Heart left ventricle (tissue), 16 donors: ENCODE measurements at places on chromosomes 1 and 21. TPM values are rescaled to one million over a fixed set of nuclear protein-coding genes. Genes with fewer than 3 reads are reported as not detected.

GRCh38 chr1:241821363-241821762 lies 26.6 kb upstream of the EXO1 start:
- no peak for DNase-seq

GRCh38 chr1:232709386-232709785 lies 79.5 kb upstream of the SIPA1L2 start:
- DNase-seq: no peak

GRCh38 chr1:118958140-118958539 lies 30.0 kb downstream of the TBX15 start:
- no peak for DNase-seq

GRCh38 chr1:186958520-186958919 lies 129.8 kb downstream of the PLA2G4A start:
- no peak for DNase-seq

MRPS21 gene
- polyA plus RNA-seq: 139 TPM

DNA sequence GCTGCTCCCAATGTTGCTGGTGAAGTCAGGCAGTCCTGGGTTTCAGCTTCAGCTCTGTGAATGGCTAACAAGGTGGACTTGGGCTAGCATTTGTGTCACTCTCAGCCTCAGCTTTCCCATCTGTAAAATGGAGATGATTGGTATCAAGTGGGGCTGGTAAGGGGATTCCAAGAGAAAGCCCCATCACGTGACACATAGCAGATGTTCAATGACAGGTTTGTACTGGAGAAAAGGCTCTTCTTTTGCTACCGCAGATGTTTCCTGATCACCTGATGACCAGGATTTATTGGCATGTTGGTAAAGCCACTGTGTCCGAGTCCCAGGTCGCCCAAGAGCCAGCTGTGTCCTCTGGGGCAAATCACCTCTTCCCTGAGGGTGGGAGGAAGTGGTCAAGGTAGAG lies 335.0 kb downstream of the MATN1 start:
- no peak for DNase-seq

DNA sequence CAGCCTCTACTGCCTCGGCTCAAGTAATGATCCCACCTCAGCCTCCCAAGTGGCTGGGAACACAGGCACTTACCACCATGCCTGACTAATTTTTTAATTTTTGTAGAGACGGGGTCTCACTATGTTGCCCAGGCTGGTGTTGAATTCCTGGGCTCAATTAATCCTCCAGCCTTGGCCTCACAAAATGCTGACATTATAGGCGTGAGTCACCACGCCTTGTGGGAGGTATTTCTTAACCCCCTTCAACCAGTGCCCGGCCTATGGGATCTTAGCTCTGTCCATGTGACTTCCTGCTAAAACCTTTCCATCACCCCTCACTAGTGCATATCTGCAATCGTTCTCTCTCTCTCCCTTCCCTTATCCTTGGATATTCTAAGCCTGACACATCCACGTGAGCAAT lies 86.4 kb downstream of the FOXD2 start:
- no peak for DNase-seq

SPRR4 gene
- not detected for polyA plus RNA-seq

NID1 gene
- polyA plus RNA-seq: 19.4 TPM

- DNase-seq: no peak
Observed at GRCh38 chr1:154499446-154499845, 2.6 kb upstream of the TDRD10 start.

DNA sequence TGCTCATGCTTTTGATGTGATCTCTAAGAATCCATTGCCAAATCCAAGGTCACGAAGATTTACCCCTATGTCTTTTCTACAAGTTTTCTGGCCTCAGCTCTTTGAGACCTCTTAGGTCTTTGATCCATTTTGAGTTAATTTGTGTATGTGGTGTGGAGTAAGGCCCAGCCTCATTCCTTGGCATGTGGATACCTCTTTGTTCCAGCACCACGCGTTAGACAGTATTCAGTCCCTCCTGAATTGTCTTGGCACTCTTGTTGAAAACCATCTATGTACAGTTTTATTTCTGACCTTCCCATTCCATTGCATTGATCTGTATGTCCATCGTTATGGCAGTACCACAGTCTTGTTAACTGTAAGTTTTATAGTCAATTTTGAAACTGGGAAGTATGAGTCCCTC lies 8.0 kb upstream of the FTCD start:
- DNase-seq: no peak

ACOT11 gene
- 60.8 TPM for polyA plus RNA-seq

- DNase-seq: no peak
Observed at GRCh38 chr1:246497331-246497915, 9.7 kb downstream of the SMYD3 start.

KRTAP11-1 gene
- not detected for polyA plus RNA-seq

ANKRD35 gene
- 1.5 TPM for polyA plus RNA-seq

ANGPTL1 gene
- polyA plus RNA-seq: 12.6 TPM

GRCh38 chr21:40797410-40797809 lies 49.5 kb downstream of the DSCAM start:
- DNase-seq: no peak

PRAMEF18 gene
- not detected for polyA plus RNA-seq

GRCh38 chr21:38637161-38637560 lies 138.9 kb upstream of the ERG start:
- no peak for DNase-seq

DNA sequence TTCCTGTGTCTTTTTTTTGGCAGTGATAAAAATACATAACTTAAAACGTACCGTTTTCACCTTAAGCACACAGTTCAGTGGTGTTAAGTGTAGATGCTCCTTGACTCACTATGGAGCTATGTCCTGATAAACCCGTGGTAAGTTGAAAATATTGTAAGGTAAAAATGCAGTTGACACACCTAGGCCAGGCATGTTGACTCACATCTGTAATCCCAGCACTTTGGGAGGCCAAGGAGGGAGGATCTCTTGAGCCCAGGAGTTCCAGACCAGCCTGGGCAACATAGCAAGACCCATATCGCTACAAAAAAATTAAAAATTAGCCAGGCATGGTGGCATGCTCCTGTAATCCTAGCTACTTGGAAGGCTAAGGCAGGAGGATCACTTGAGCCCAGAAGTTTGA lies 73.6 kb upstream of the COG2 start:
- no peak for DNase-seq
